Left lung (tissue), 14 donors: ENCODE measurements at places on chromosomes 1 and 21.

GRCh38 chr1:159465191-159465603 is 25.7 kb downstream of the OR10J1 start:
- DNase-seq: no peak

DNA sequence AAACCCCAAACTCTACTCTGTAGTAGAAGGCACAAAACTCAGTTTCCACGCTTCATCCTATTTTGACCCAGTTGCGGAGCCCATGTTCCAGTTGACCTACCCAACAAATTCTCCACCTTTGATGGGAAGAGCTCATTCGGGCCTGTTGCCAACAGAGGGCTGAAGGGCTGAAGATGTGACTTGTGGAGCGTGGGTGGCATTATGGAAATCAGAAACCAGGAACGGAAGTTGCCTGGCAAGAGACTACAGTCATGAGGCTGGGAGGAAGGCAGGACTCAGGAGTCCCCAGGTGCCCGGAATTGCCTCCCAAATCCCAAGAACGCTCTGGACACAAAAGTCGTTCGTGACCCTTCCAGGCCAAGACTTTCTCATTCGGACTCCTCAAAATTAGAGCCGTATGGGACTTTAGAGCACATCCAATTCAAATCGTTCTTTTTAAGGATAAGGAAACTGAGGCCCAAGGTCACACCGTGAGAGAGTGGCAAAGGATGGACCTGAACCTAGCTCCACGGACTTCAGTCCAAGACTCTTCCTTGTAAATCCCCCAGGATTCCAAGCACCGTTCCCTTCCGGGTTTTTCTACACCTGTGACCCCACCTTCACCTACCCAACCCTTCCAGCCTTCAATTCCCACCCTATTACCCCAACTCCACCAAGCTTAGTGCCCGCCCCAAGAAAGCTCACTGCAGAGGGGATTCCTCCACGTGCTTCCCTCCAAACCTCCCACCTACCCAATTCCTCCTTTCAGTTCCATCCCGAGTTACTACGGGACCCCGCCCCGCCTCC is 739 bp downstream of the SMG5 start:
- DNase-seq: no peak

- no peak for DNase-seq
Observed at GRCh38 chr1:182794676-182795201, 5.2 kb downstream of the NPL start.

- DNase-seq: no peak
Observed at GRCh38 chr1:23100074-23100748, 68.4 kb downstream of the LUZP1 start.

GRCh38 chr1:66752000-66752592 is at the start of gene DYNLT5:
TSS of gene DYNLT5 (plus strand) at chr1:66752459. CDS start at chr1:66754659, 2,200 bp downstream.
- peak; percentile 92 for DNase-seq

DNA sequence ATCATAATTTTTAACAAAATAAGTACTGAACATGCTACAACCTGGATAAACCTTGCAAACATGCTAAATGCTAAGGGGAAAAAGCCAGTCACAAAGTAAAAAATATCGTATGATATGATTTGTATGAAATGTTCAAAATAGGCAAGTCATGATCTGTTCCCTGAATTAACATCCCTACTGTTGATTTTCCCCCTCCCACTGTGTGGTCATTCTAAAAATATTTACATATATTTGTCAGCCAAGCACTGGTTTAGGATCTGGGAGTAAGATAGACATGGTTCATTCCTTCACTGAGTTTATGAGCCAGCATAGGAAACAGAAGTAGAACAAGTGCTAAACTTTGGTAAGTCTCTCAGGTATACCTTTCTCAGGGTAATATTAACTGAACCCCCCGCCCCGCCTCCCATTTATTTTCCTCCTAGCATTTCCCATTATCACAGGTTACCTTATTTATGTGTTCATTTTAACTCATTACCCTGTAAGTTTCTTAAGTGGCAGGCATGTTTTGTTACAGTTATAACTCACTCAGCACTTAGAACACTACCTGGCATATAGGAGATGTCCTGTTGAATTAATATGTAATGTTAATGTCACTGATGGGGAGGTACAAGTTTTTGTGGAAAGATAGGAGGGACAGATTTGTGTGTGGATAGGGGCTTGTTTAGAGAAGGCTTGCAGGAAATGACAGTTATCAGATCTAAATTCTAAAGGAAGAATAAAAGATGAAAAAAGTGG is 12.3 kb downstream of the UQCRH start:
- DNase-seq: no peak

GRCh38 chr1:174344162-174344561 is 103.6 kb upstream of the GPR52 start:
- no peak for DNase-seq

- no peak for DNase-seq
Observed at GRCh38 chr1:52679048-52679447, 19.1 kb downstream of the COA7 start.

GRCh38 chr21:38958940-38959691 is 153.4 kb downstream of the ETS2 start:
- DNase-seq: no peak

DNA sequence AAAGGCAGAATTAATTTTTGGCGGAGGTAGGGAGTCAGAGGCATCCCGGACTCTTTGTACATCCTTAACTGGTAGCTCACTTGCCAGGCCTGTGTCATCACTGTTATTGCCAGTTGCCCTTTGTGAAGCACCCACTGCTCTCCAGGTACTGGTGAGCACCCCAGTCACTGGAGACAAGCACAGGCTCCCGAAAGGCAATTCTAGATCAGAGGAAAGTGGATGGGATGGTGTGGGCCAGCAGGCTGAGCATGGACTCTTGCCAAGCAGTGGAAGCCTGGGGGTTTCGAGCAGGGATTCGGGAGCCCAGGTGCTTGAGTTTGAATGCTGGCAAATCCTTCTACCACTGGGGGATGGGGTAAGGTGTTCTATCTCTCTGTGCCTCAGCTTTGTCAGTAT is 551.1 kb downstream of the MATN1 start:
- DNase-seq: no peak

DNA sequence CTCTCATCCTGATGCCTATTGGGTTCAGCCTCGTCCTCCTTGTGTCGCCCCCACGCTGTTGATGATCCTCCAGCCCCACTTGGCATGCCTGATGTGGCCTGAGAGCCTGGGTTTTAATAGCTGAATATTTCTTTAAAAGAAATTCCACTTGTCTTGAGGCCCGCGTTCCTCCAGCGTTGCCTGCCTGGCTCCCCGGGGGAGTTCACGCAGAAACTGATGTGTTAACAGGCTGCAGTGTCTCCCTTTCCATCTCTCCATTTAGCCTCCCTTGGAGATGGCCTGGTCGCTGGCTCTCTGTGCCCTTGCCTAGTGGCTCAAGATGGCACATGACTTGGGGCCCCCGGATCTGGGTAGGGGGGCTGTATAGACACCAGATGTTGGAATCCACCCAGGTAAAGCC is 9.5 kb downstream of the ACTL8 start:
- no peak for DNase-seq

GRCh38 chr1:84996846-84997666 is at the start of gene MCOLN2:
TSS of gene MCOLN2 (minus strand) at chr1:84997113. CDS start at chr1:84996872, 241 bp downstream.
- peak; percentile 39 for DNase-seq
